Pancreas (tissue), 10 donors: ENCODE measurements at places on chromosomes 2 and 18. TPM values are rescaled to one million over a fixed set of nuclear protein-coding genes. Genes with fewer than 3 reads are reported as not detected.

Gene ANKRD62
- 2.8 TPM for total RNA-seq

Gene HMSD
- total RNA-seq, result 0.24 TPM

Gene CTAGE1
- total RNA-seq, result not detected

Gene MAP3K19
- not detected for total RNA-seq

Gene MAB21L4
- 0.20 TPM for total RNA-seq

DNA sequence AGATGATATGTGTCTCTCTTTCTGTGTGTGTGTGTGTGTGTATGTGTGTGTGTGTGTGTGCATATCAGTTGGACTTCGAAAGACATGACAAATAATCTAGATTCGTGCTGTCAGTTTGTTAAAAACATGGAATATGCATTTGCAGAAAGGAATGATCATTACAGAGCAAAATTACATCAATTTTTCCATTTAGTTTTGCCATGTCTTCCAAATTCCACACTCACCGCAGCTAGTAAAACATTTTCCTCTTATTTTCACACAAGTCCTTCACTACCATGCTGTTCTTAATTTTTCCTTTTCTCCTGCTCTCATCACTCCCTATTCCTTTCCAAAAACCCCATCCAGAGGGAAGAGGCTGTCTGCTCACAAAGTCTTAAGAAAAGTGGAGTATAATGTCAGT, 1191.4 kb upstream of the SLC39A10 start:
- no peak for DNase-seq

DNA sequence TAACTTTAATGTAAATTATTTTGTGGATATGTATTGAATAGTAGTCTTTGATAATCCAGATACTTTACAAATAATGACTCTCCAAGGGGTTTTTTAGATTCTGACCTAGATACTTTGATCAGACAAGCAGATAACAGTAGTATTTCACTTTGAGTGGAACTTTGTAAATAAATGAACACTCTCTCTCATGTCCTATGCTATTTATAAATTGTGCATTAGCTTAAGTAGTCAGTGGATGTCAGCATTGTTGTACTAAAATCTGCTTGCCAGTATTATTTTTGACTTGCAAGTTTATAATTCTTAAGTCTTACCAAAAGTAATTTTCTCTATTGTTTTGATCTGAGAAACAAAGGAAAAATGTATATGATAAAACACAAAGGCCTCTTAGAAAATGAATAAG, 1113.1 kb upstream of the NRXN1 start:
- DNase-seq, result no peak

- no peak for DNase-seq
These were observed 3.2 kb downstream of the MARS2 start for GRCh38 chr2:197708331-197708730.

DNA sequence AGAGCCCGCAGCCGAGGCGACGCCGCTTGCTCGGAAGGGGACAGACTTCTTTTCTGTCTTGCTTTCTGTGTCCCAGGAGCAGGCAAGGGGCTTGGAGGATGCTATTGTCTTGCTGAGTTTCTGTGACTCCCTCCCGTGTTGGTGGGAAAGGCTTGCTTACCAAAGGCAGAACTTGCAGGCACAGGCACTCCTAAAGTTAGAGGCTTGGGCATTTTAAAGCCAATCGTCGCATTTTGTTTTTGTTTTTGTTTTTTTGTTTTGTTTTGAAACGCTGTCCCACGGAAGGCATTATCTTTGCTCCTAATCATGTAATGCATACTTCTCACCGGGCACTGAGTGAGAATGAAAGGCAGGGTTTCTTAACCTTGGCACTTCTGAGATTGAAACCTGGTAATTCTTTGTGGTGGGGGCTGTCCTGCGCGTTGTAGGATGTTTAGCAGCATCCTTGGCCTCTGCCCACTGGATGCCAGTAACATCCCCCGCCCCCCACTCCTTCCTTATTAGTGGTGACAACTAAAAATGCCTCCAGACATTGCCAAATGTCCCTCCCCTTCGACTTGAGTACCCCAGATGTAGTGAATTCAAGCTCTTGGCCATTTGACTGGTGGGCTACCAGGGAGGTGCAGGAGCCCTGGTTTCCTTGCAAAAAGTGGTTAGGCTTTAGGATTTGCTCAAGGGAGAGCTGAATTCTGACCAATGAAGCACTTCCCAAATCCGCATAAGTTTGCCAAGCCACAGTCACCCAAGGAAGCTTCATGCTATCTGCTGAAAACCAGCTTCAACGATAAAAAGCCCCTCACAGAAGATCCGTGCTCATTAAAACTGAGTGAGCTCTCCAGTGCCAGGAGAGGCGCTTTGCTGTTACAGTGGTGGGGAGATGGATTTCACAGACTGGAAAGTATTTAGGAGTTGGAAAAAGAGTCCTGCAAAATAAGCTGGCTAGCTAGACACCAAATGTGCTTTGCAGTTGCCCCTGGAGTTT, 1.2 kb downstream of the ANTXR1 start:
- no peak for DNase-seq

- no peak for DNase-seq
These were observed 61.4 kb downstream of the FAM161A start for GRCh38 chr2:61792355-61792890.

GRCh38 chr2:240260664-240261063, 120.2 kb upstream of the OTOS start:
- no peak for DNase-seq

GRCh38 chr2:12979066-12979465, 262.3 kb downstream of the TRIB2 start:
- DNase-seq, result no peak

- no peak for DNase-seq
These were observed 40.5 kb downstream of the ABCG8 start for GRCh38 chr2:43879261-43879660.

- DNase-seq, result no peak
These were observed 98.3 kb downstream of the ZNF804A start for GRCh38 chr2:184696644-184697043.

DNA sequence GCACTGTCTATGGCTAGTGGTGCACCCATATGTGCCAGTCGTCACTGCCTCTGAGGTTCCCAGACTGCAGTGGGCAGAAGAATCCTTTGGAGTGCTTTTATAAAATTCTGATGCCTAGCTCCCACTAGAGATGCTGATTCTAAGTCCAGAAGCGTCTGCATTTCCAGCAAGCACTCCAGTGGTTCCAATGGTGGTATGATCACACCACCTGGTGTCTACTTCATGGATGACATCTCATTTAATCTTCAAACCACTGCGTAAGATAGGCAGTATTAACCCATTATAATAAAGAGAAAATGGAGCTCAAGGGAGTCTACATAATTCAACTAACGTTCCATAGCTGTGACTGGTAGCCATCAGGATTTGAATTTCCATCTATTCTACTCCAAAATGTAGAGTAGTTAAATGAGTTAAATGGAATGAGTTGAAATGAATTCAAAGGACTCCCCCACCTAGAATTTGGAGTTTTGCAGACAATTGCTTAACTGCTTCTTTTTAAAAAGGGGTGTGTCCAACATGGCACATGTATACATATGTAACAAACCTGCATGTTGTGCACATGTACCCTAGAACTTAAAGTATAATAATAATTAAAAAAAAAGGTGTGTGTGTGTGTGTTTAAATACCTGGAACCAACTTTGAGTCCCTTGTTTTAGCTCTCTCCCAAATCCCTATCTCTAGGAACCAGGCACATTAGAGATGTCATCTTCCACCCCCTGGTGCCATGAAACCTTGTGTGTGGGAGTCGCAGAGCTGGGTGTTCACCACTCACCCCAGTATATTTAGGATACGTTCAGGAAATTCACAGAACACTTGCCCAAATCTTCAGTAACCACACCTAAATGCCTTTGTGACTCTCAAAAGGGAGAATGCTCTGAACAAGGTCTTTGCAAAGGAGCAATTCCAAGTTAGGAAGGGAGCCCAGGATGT, 14.1 kb downstream of the LAMA3 start:
- no peak for DNase-seq

DNA sequence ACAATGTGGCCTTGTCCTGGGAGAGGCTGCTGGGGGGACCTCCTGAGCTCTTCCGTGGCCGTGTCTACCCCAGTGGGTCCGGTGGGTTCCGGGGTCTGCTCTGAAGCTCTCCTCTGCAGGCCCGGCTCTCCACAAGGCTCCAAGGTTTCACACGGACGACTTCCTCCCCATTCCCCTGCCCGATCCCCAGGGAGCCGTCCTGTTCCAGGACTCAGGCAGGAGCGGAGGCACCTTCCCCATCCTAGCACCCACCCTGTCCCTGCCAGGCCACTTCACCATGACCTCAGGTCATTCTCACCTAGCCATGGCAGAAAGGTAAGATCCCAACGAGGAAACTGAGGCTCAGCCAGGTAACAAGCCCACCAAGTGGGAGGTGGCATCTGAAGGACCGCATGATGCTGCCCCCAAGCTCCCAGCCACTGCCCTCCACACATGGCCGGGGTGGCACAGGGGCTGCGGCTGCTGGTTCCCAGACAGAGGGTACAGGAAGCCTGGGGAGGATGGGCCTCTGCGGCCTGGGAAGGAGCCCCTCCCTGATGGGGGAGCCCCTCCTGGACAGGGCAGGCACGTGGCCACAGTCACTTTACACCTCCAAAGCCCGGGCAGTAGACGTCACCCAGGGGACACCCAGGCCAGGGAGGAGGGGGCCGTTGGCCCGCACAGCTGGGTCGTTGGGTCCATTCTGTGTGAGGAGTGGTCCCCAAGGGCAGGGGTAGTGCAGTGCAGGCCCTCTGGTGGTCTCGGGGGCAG, 274.0 kb downstream of the NDUFA10 start:
- DNase-seq, result no peak

DNA sequence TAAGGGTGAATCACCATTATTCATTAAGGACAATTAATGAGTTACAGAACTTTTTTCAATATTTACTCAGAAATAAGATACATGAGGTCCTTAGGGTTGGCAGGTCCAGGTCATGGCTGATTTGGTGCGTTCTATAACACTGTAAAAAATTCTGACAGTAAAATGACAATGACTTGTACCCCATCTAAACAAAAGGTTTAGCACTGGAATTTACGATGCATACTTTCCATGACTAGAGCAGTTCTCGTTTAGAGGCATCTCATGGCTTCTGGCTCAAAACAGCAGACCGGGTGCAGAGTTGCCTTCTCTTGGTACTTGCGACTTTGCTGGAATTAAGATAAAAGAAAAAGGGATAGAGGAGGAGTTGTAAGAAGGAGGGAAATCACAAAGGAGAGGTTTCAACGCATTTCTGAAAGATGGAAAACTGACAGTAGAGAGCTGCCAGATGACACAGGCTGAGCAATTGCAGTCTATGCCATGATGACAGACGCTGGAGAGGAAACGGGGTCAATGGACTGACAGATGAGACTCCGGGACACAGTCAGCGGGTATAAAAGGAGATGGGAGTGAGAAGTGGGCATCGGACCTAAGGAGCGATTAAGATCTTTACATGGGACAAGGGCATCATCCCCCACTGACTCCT, 4.1 kb upstream of the CYS1 start:
- peak; percentile 0 for DNase-seq

DNA sequence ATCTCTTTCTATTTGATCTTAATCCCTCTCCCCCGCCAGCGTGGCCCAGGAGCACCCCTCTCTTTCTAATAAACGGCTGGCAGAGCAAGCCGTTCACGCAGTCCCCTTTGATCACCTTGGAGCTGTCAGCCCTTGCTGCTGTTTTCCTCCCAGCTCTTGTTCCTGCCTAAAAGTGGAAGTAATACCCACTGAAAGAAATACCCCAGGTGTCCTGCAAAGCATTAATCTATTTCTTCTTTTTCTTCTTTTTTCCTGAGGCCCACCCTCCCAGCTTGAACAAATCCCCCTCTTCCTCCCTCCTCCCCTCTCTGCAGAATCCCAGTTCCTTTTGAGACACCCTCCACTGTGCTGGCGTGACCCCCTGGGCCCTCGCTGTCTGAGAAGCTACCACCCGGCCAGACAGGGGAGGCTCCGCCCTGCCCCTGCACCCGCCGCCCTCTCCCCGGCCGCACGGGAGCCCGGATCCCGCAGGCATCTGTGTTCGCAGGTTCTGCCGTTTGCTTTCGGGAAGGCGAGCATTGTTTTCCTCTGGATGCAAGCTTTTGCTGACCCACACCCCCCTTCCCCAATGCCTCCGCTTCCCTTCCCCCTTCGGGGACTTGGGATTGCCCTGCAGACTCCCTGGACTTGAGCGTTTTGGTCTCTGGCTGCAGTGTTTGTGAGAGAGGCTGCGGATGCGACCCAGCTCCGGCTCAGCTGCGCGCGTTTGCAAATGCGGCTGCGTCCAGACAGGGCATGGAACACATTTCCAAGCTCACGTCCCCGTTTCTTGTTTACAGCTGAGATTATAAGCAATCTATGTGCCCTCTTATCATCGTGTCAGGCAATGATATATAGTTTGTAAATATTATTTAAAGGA, 631.5 kb downstream of the NYAP2 start:
- peak; percentile 74 for DNase-seq

- DNase-seq, result no peak
These were observed 114.0 kb downstream of the FAM210A start for GRCh38 chr18:13612196-13612997.

GRCh38 chr2:218332288-218332687, 24.4 kb upstream of the CATIP start:
- DNase-seq, result no peak

DNA sequence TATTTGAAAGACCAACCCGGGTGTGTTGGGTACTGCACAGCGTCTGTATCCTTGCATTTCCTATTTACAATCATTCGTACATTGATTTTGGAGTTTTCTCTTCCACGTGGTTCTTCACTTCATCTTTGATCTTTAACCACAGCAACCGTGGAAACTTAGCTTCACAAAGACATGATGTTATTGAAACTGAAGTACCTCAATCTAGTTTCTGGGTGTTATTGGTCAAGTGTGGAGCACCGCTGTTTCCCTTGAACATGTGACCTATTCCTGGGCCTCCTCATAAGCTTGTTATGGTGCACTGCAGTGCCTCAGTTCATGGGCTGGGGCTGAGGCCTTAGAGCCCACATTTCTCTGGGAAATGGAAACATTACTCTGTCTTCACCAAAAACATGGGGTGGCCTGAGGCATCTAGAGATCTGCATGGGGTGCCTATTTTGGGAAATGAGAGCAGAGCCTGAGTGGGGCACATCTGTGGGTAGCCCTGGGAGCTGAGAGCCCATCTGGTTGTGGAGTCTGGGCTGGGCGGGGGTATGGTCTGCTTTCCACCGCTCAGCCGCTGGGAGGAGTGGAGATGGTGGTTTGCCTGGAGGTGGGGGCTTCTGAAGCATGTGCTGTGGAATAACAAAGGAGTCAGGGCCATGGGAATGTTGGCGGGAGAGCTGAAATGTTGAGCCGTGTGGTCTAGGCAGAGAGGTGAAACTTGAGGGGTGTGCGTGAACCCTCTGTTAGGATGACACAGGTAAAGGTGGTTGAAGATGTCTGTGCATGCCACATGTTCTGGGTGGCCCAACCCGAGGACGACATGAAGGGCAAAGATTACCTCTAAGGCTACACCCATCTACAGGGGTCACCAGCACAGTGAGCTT, 37.4 kb downstream of the ZNF236 start:
- DNase-seq, result no peak

DNA sequence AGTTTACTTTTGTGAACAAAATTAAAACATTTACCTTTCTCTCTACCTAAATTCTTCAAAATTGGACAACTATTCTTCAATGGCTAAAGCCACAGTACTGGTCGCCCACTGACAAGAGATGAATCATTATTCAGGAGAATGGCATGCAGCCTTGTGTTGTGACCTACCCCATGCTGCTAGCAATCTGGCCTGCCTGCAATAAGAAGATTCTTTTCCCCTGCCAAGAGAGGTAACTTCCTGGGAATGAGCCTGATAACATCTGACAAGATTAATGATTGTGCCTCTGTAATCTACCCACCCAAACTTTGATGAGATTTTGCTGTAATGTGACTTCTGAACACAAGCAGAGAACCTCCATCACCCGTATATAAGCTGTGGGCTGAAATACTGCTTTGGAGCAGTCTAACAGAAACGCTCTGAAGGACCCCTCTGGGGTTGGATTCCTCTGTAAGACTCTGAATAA, 47.0 kb upstream of the ST3GAL5 start:
- no peak for DNase-seq
